Right lung (tissue), 10 donors: ENCODE measurements at places on chromosomes 6 and 20. TPM values are rescaled to one million over a fixed set of nuclear protein-coding genes. Genes with fewer than 3 reads are reported as not detected.

DNA sequence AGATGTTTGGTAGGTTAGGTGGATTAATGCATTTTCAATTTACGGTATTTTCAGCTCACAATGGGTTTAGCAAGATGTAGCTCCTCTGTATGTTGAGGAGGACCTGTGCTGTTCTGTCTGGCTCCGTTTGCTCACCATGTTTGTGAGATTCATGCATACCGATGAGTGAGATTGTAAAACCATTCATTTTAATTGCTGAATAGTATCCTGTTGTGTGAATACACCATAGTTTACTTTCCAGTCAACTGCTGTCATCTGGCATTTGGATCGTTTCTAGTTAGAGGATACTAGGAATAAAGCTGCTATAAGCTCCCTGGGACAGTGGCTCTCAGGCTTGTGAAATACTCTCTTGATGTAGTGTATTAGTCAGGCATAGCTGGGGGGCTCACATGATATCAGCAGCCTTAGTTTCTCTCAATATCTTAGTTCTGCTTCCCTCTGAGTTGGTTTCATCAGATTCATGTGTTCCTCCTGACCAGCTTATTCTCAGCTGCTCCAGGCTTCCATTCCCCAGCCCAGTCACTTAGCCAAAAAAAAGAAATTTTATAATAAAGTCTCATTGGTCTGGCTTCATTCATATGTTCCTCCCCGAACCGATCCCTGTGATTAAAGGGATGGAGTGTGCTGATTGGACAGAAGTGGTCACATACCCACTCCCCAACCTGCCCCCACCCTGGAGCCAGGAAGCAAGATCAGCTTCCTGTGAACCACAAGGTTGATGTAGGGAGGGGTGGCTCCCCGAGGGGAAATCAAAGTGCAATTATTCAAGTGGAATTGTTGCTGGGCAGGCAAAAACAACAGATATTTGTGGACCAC is 10.9 kb upstream of the B4GALT5 start:
- no peak for DNase-seq

The IDH3B gene
- 116 TPM for polyA plus RNA-seq

The RNF182 gene
- 6.3 TPM for polyA plus RNA-seq

The MUC22 gene
- polyA plus RNA-seq = not detected

The KHDC3L gene
- not detected for polyA plus RNA-seq
